ENCODE measurements at places on chromosomes 13 and 19.
A peak's percentile ranks its signal among the peaks of the same experiment; 100 is the strongest.

DNA sequence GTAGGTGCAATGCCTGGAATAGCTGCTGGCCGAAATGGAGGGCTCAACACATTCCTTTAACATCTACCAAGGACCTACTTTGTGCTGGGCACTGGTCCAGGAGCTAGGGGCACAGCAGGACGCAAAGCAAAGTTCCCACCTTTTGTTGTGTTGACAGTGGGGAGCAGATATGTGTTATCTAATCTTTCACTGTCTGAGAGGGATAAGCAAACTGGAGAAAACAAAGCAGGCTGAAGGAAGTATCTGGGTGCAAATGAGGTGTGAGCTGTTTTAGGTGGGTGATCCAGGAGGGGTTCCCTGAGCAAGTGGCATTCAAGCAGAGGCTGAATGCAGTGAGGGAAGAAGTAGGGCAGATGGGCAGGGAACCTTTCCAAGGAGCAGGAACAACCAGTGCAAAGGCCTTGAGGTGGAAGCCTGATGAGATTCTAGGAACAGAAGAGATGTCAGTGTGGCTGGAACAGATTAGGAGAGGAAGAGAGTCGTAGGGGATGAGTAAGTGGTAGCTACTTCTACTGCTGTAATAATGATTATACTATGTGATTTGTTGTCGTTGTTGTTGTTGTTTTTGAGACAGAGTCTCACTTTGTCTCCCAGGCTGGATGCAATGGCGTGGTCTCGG is 2.2 kb upstream of the PLAUR start:
- no peak for DNase-seq

DNA sequence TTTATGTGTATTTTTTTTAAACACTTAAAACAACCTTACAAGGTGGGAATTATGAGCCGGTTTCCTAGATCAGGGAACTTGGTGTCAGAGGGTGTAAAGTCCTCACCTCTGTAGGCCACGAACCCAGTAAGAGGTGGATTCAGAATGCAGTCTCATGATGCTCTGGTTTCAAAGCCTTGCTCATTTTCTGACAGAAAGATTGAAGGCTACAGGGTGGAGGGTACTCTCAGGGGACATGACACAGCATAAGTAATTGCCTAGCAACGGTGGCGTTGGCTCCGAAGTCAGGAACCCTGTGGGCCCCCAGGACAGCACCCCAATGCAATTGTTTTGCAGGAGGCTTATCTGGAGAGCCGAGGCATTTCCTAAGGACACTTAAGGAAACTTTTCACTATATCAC is 794.7 kb downstream of the EFNB2 start:
- DNase-seq: no peak

DNA sequence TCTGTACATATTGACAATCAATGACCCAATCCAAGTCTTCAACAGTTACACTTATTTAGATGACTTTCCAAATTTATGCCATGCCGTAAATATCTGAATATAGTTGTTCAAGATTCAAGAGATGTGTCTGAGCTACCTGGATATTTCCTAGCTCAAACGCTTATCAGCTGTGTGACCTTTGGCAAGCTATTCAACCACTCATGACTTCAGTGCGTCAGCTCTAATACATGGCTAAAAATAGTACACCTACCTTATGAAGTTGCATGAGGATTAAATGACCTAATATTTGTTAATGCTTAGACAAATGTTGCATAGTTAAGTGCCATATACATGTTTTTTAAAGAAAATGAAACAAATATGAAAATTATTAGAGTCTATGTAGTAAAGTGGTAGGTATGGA is 704.1 kb downstream of the OLFM4 start:
- no peak for DNase-seq

GRCh38 chr13:25391932-25392331 is 20.2 kb downstream of the ATP8A2 start:
- DNase-seq: no peak

- DNase-seq: no peak
Measured at GRCh38 chr13:31009166-31009565, 76.7 kb downstream of the TEX26 start.

GRCh38 chr19:19122902-19123301 is 15.4 kb downstream of the TMEM161A start:
- DNase-seq: no peak

- no peak for DNase-seq
Measured at GRCh38 chr19:18415178-18415867, 3.9 kb upstream of the SSBP4 start.

DNA sequence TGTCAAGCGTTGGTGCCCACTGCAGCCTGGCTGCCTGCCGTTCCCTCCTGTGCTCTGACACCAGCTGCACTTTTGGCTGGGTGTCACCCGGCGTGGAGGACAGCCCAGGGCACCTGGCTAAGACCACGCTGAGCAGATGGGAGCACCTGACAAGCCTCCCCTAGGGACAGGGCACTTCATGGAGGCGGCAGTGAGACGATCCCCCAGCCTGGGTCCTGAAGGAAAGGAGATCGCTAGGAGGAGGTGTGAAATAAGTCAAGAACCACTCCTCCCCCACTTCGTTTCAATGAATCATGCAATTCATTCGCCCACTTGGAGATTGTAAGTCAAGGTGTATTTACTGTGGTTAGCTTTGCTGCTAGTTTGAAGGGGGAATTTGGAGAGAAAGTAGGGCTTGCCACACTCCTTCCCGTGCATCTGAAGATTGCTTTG is 38.8 kb downstream of the VSTM2B start:
- DNase-seq: no peak

DNA sequence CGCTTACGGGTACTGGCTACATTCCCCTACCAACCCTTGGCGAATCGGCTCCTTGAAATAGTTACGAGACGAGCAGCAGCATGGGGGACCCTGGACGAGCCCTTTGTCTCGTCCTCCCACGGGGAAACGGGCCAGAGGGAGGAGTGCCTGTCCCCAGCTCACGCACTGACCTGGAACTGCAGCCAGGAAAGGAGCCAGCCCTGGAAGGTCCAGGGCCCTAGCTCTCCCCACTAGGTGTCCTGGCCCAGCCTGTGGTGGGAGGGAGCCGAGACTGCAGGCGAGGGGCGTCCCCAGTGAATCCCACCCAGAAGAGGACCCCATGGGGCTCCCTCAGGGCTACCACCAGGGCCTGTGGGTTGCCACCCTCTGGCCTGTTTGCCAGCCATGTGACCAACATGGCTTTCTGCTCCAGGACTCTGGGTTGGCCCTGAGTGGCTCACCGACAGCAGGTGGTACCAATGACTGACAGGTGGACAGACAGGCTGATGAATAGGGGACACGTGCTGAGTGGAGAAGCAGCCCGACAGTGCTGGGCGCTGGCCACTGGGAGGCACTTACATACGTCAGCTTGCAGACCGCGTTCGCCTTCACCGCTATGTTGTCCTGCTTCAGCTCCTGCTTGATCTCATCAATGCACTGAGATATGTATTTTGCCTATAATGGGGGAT is 13.2 kb downstream of the AP3D1 start:
- no peak for DNase-seq

- DNase-seq: no peak
Measured at GRCh38 chr19:49888510-49888824, 8.2 kb downstream of the IL4I1 start.

DNA sequence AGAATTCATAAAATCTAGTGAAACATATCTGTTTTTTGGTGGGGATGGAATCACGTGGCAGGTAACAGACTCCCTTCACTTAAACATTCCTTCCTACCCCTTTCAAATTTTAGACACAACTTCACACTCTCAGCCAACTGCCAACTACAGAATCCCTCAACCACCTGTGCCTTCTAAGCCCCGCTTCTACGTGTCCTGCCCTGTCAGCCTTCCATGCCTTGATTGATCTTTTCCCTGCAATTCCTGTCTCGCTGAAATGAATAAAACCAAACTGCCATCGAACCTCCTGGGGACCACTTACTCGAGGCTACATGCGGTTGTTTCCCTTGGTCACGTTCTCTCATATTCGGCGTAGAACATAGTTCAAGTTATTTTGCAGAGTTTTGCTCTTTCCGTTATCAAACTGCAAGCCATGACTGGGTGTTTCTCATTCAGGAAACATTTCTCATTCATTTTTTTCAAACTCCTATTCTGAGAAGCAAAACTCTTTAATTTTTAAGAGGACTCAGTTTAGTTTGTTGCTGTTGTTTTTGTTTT is 1.1 kb downstream of the ZNF625 start:
- no peak for DNase-seq

GRCh38 chr19:42254850-42255765 is at the start of gene ERF:
Gene ERF, minus strand, starts transcription at chr19:42255128. Its CDS starts 129 bp downstream, at chr19:42254999.
- peak; percentile 85 for DNase-seq

GRCh38 chr13:28429096-28429495 is 65.8 kb downstream of the FLT1 start:
- DNase-seq: no peak

DNA sequence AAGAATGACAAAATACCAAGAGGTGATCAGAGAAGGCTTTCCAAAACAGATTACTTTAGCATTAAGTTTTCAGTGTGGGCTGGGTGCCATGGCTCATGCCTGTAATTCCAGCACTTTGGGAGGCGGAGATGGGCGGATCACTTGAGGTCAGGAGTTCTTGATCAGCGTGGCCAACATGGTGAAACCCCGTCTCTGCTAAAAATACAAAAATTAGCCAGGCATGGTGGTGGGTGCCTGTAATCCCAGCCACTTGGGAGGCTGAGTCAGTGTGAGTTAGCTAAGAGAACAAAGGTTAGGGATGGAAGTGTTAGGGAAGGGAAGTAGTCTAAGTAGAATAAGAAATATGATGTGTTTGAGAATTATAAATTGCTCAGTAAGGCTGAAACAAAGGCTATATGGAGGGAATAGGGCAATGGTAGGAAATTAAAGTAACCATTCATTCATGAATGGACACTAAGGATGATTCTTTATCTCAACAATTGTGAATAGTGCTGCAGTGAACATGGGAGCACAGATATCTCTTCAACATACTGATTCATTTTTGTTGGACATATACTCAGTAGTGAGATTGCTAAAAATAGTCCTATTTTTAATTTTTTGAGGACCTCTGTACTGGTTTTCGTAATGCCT is 3.9 kb upstream of the RCBTB2 start:
- no peak for DNase-seq

DNA sequence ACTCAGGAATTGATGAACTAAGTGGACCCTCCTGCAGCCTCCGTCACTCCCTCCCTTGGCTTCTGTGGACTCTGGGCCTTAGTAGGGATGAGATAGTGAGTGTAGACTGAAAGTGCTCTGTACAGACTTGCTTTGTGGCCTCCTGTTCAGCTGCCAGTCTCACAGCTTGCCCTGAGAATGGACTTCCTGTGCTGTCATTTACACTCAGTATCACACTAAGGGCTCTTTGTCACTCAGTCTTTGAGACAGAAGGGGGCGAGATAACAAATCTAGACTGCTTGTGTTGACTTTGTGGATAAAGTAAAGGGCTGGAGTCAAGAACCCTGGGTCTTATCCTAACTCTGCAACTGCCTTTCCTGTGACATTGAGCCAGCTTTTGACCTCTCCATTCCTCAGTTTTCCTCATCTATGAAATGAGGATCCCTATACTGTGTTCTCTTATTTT is 21.0 kb upstream of the SPRY2 start:
- DNase-seq: no peak

- DNase-seq: no peak
Measured at GRCh38 chr13:94513026-94513425, 33.5 kb upstream of the DCT start.

Data from left renal cortex interstitium (tissue), 4 donors.